ENCODE measurements at places on chromosomes 7 and 10.

GRCh38 chr10:103554488-103555324 lies 61.2 kb downstream of the NEURL1 start:
- DNase-seq: no peak

DNA sequence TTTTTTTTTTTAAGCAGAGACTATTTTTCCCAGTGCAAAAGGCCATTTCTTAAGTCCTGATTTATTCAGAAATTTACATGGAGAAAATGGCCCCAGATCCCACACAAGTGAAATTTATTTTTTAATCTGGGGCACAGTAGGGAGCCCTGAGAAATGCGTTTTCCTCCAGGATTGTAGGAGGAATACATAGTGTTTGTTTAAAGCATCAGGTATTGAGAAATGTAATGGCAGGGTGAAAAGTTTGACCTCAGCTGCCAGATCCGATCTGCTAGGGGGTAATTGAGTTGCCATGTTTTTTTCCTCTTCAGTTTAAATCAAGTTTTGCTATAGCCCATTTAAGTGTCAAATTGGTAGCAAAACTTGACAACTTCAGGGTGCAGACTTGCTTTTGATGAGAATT lies 110.0 kb downstream of the LRMDA start:
- DNase-seq: no peak

DNA sequence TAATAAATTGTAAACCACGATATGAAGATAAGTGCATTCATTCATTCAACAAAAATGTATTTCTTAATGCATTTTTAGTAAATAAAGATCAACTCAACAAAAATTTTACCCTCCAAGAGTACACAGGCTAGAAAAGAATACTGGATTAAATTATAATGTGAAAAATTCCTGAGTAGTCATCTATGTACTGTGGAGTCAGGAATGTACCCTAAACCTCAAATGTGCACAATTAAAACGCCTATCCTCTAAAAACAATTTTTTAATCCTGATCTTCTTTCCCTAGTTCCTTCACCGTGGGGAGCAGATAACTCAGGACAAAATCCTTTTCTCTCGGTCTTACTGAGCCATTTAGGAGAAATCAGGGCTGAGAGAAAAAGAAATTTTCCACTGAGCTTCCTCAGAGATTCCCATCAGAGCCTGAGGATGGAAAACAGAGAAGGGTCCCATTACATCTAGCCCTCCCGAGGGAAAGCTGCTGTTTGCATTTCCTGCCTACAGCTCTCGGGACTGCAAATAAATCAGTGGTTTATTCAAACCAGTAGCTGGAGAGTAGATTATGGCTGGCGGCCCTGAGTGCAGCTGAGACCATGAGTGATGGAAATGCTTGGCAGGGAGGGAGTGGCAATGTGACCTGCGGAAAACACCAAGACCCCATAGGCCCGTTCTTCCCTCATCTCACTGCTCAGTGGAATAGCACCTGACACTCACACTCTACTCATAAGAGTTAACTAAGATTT lies 7.4 kb downstream of the TAS2R40 start:
- DNase-seq: no peak

- DNase-seq: no peak
Observed at GRCh38 chr10:88660598-88660884, 3.7 kb upstream of the LIPF start.

DNA sequence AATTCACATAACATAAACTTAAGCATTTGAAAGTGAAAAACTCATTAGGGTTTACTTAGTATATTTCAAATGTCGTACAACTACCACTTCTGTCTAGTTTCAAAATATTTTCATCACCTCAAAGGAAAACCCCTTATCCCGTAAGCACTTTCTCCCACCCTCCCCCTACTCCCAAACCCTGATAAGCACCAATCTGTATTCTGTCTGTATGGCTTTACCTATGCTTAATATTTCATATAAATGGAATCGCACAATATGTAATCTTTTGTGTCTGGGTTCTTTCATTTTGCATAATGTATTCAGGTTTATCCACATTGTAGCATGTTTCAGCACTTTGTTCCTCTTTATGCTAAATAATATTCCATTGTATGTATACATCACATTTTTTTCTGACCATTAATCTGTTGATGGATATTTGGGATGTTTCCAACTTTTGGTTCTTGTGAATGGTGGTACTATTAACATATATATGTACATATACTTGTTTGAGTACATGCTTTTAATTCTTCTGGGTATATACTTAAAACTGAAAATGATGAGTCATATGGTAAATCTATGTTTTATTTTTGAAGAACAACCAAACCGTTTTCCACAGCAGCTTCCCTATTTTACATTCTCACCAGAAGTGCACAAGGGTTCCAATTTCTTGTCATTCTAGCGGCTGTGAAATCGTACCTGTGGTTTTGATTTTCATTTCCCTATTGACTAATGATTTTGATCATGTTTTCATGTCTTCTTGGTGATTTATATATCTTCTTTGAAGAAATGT lies 6.2 kb upstream of the STARD3NL start:
- no peak for DNase-seq

- DNase-seq: no peak
Observed at GRCh38 chr10:50972591-50972990, 87.2 kb upstream of the A1CF start.

- no peak for DNase-seq
Observed at GRCh38 chr10:129467359-129468064, 471 bp downstream of the MGMT start.

GRCh38 chr7:1567049-1567771 lies 2.6 kb downstream of the PSMG3 start:
- no peak for DNase-seq

- DNase-seq: no peak
Observed at GRCh38 chr7:125122173-125122572, 192.5 kb upstream of the POT1 start.

DNA sequence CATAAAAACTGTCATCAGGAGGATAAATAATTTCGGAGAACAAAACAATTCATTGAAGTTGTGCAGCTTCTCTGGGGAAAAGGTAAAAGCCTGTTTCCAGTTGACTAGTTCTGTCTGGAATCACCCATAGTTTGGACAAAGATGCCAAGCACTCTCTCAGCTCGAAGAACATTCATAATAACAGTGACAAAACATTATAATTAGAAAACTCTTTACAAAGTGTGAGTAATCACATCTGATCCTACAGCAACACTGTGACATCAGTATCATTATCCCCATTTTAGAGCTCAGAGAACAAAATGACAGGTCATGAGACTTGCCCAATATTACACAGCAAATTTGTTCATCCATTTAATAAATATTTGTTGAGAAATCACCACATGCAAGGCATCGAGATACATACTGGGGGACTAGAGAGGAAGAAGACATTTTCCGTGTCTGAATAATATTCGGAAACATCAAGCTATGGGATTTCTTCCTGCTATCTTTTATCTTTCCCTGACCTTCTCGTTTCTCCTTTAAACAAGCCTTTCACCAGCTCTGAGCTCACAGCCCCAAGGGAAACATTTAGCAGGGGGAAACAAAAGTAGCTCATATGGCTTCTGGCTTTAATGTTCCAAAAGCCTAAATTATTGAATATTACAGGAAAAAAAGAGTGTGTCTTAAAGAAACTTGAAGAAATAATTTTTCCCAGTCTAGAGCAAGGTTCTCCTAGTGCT lies 123.3 kb upstream of the GHITM start:
- DNase-seq: no peak

- DNase-seq: no peak
Observed at GRCh38 chr10:114212153-114212552, 26.9 kb upstream of the VWA2 start.

- no peak for DNase-seq
Observed at GRCh38 chr10:71584902-71585563, 134.5 kb downstream of the C10orf105 start.

- no peak for DNase-seq
Observed at GRCh38 chr10:48946891-48947500, 7.4 kb upstream of the LRRC18 start.

- no peak for DNase-seq
Observed at GRCh38 chr10:108104551-108105156, 940.1 kb upstream of the SORCS1 start.

DNA sequence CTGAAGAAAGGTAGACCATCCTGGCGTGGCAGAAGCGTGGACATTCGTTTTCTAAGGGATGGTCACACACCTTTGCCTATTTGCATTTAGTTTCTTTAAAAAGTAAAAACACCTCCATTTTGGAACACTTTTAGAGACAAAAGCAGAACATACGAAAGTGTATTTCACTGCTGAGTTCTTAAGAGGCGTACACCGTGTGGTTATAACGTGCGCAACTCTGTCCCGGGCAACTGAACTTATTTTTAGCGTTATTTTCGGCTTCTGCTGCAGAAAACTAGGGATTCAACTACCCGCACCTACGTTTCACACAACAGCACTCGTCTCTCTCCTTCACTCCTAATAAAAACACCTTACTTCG lies 557 bp upstream of the LSM8 start:
- DNase-seq: no peak

- no peak for DNase-seq
Observed at GRCh38 chr7:97009753-97010732, 4.7 kb downstream of the DLX6 start.

DNA sequence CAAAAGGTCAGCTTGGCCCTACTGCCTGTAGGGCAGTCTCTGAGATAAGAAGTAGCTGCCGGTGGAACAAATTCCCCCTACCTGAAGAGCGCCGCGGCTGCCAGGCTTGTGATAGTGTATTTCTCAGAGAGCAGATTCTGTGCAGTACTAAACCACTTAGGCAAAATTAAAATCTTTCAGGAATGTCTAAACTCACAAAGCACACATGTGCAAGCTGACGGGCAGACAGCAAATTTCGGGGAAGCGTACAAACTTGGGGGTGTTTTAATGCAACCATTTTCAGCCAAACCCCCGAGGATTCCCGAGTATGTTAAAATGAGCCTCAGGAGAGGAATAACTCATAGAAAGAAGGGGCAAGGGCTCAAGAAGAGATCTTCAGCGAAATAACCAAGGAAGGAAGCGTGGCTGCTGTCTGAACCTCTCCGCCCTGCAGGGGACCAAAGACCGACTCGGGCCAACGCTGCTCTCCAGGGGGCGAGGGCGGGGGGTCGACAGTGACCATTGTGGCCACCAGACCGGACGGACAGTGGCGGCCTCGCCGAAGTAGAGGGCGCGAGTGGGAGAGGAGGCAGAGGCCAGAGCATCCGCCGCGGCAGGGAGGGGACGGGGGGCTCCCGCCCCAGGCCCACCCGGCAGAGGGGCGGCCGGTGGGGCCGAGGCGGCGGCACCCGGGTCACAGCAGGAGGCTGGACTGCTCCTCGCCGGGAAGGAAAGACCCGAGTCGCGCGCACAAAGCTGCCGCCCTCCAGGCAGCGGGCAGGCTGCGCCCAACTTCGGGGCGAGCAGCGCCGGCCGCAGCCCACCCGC lies 819 bp downstream of the HYCC1 start:
- DNase-seq: no peak

- no peak for DNase-seq
Observed at GRCh38 chr10:71765176-71765904, 8.0 kb downstream of the VSIR start.

DNA sequence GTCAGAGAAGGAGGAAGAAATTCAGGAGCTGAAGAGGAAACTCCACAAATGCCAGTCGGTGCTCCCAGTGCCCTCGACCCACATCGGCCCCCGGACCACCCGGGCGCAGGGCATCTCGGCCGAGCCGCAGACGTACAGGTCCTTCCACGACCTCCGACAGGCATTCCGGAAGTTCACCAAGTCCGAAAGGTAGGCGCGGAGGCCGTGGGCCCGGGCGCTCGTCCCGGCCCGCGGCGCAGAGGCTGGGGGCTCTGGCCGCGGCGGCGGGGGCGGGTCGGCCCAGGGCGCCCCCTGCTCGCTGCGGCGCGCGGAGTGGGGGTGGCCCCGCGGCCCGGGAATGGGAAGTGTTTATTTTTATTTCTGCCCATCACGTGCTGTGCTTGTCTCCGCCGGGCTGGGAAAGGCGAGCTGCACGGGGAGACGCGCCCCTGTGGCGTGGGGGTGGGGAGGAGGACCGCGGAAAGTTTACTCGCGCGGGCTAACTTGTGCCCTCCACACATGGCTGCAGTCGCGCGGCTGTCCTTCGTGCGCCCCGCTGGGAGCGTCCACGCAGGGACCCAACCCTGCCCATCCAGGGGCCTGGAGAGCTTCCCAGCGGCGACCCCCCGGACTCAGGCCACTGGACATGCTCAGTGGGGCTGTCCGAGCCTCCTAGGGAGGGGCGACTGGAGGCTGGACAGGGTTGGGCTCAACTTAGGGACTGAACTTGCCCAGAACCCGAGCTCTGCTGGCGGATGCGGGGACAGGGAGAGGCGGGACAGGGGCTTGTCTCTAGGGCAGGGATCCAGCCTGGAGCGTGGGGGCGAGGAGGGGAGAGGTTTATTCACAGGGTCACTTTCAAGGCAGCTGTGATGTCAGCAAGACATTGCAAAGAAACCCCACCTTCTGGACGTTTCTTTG lies 82.6 kb upstream of the PRKG1 start:
- no peak for DNase-seq

DNA sequence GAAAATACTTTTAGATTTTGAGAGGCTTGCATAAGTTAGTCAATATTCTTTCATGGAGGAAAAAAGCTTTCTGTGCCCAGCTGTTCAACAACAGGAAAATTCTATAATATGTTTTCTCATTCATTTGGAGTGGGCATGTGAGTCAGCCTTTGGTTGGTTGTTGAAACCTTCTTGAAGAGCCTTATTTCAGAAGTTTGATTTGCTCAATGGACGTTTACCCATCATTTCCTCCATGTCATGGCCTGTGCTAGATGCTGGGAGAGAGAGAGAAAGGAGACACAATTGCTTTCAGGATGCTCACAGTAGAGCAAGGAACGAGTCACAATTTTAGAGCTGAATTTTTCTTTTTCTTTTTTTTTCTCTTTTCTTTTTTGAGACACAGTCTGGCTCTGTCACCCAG lies 181.7 kb downstream of the PRKCQ start:
- DNase-seq: no peak

DNA sequence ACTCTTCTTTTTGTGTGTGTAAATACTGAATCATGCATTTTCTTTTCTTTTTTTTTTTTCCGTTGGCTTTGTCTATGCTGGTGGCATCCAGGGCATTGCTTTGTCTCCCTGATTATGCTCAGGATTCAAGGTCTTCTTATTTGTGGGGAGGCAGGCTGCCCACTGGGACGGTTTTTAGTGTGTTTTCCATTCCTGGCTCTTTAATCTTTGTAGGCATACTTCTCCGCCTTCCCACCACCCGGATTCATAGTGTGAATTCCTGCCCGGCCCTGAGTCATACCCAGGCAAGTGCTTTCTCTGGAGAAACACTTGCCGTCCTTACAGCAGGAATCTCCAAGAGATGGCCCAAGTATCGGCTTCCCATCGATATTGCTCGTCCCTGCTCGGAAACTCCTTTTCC lies 5.2 kb downstream of the ZNF655 start:
- no peak for DNase-seq

- no peak for DNase-seq
Observed at GRCh38 chr10:42960991-42961795, 115.7 kb upstream of the RET start.

GRCh38 chr7:111380945-111381344 lies 181.3 kb downstream of the IMMP2L start:
- DNase-seq: no peak

- DNase-seq: no peak
Observed at GRCh38 chr10:73920089-73920488, 9.2 kb downstream of the PLAU start.

DNA sequence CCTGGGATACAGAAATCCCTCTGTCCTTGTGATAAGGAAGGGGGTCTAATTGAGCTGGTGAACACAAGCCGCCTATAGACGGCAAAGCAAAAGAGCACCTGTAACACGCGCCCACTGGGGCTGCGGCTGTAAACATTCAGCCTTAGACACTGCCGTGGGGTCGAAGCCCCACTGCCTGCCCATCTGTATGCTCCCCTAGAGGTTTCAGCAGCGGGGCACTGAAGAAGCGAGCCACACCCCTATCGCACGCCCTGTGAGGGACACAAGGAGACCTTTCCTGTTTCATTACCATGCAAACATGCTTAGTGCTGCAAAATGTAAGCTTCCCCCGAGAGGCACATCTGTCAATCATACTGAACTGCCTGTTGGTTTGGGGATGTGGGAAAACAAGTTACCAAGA lies 82.1 kb downstream of the NRP1 start:
- no peak for DNase-seq

All from stimulated activated CD4-positive, alpha-beta T cell treated with anti-CD3 and anti-CD28 coated beads, Interleukin-1b, Interleukin-23, amount 100 ng/mL, for 4 hours (primary cell).